ENCODE measurements at places on chromosomes 5 and 9.

DNA sequence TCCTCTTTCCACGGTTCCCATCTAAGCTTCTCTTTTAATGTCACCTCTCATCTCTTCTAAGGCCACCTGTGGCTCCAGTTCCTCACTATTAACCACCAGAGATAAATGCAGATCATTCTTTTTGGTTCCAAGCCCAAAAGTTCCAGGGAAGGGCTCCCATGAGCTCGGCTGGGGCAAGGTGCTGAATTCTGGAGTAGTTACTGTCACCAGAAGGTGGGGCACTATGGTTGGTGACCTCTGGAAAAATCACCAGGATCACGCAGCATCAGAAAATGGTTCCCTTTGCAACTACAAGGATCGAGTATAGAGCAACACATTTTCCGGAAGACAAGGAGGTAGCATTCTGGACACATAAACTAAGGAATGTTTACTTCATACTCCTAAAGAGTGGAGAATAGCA lies 528.7 kb upstream of the DAP start:
- DNase-seq = no peak

DNA sequence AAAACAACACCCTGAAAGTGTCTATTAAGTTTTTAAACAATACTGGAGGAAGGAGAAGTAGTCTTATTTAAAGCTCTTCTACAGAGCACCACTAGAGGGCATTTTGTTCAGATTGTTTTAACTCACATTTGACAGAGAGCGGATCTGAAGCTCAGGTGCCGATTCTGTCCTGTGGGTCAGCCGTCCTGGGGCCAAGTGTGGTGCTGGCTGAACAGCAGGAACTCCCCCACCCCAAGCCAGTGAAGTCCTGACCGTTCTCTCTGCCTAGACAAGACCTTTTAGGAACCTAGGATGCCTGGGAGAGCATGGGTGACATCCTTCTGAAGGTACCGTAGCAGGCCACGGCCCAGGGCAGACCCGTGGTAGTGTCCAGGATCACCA lies 3.9 kb downstream of the EXOC3 start:
- DNase-seq = peak; percentile 17

- DNase-seq = no peak
These were observed 63.0 kb upstream of the TAF11L2 start for GRCh38 chr5:17434982-17435381.

DNA sequence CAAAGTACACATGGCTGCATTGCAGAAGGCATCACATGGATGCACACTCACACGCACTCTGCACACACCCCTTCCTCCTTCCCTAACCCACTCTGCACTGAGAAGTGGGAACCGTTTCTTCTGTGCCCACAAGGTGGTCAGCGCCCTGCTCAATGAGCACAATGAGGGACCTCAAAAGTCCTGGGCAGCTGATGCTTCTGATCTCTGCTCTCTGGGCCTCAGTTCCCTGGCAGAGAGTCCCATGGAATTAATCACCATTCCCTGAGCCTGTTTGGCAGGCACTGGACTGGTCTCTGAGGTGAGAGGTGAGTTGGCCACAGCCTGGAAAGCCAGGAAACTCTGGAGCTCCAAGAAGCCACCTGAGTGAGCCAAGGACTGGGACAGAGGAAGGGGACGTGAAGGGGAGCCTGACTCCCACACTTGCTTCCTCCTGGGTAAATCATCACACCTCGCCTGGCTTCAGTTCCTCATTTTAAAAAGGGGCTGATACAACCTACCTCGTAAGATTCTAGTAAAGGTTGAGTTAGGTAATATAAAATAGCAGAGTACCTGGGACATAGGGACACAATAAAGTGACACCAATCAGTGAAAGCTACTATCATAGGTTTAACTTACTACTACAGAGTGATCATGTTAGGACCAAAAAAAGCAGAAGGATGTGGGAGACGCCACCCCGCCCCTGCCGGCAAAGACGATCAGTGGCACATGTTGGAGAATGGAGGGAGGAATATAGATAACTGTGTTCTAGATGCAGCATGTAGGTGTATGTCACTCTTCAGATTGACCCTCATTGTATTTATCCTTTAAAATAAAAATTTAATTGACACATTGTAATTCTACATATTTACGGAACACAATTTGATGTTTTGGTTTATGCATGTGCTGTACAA lies 21.1 kb upstream of the IGFBPL1 start:
- DNase-seq = no peak

DNA sequence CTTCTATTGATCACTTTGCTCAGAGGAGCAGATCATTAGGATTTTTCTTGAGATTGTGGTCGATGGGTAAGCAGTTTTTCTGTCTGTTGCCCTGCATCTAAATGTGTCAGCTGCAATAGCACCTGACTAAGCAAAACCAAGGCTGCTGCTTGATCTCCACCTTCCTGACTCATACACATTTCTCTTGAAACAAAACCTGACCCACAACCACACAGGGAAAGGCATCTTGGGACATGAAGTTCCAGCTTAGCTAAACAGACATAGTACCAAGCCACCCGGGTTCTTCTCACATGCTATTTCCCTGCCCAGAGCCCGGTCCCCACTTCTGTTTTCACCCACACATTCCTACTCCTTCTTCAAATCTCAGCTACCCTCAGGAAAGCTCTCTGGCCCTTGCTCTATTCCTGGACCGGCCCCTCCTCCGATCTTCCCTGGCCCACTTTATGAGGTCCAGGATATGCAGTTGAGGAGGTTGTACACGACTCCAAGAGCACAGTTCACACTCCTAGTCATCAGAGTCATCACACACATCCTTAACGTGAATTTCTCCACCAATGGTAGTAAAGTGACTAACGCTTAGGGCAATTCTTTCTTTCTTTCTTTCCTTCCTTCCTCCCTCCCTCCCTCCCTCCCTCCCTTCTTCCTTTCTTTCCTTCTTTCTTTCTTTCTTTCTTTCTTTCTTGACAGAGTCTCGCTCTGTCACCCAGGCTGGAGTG lies 16.0 kb upstream of the ZBTB43 start:
- no peak for DNase-seq

GRCh38 chr9:133443982-133444381 lies 15.8 kb upstream of the CACFD1 start:
- no peak for DNase-seq

GRCh38 chr9:107224252-107224651 lies 58.8 kb upstream of the RAD23B start:
- DNase-seq = no peak

GRCh38 chr9:27750566-27750965 lies 177.3 kb upstream of the C9orf72 start:
- DNase-seq = no peak

DNA sequence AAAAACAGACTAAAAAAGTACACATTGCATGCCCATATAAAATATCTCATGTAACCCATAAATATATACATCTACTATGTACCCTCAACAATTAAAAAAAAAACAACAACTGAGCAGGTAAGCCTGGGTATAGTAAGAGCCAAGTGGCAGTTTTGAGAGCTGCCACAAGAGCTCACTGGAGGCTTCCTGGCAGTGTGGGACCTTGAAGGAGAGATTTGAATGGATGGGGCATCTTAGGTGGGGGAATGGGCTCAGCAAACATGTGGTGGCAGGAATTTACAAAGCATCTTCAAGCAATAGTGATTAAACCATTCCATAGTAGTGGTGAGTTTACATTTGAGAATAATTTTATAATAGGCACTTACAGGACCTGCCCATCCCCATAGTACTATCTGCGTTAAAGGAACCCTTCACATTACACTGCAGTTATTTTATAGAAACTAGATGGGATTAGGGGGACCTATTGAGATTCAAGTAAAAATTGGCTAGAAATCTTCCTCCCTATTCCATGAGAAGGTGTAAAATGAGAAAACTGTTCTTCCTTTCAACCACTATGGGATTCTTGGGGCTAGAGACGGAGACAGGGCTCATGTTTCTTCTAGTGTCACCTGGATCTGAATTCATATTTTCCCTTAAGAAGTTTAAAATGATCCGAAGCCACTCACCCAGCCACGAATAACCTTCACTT lies 6.9 kb downstream of the MEGF10 start:
- no peak for DNase-seq

DNA sequence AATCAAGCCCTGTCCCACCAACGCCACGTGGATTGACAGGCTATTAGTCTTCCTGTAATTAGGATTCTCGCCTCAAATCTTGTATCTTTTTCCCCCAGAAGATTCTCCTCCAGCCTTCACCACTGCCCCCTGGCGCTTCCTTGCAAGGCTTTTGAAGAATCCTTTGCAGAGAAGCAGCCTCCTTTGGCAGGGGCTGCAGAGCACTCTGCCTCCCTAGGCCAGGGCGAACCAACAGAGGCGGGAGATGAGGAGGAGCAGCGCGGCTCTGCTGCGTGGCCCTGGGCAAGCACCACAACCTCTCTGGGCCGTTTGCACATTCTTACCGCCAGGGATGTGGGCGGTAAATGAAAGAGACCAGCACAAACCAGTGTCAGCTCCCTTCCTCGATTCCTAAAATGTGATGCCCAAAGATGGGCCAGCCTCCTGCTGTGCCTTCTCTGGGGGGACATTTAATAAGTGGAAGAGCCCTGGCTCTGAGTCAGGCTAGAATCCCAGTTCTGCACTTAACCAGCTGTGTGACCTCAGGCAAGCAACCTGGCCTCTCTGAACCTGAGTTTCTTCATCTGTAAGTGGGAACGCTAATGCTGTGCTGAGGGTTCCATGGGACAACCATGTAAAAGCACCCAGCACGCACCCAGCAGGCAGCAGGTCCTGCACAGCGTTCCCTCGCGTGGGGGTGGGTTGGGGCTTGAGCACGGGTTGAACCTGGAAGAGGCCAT lies 128.6 kb downstream of the KCNIP1 start:
- DNase-seq = no peak

- peak; percentile 56 for DNase-seq
These were observed 6.4 kb downstream of the ARRDC1 start for GRCh38 chr9:137611623-137612609.

- no peak for DNase-seq
These were observed 33.9 kb downstream of the LMNB1 start for GRCh38 chr5:126810596-126811380.

DNA sequence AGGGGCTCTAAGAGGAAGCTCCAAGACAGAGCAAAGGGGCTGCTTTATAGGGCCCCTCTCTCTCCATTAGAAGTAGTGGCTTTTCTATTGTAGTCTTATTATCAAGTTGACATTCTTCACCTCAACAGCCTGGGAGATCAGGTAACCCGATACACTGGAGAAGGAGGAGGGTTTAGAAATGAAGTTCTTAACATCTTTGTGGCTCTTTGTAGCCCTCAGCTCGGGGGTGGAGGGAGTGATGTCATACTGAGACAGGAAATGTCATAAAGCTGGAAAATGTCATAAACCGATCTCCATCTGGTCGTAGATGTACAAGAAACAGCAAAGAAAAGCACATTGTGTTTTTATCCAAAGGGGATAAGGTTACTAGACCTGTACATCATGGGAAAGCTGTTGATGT lies 17.9 kb downstream of the PDZD2 start:
- no peak for DNase-seq

DNA sequence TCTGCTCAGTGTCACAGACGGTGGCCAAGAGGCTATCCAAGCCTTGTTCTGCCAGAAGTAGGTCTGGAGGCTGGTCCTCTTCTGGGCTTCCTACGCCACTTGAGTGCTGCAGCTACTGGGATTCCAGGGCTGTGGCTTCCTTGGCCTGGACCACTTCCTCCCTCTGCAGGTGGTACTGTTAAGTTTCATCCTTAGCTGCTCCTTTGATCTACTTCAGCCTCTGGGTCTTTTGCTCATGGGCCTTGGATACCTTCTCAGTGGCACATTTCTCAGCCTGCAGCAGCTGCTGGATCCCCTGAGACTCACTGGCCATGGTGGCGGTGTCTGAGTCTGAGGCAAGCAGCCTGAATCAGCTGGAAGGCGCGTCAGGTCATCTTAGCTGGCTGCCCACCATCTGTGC lies 10.3 kb downstream of the CNOT8 start:
- no peak for DNase-seq

GRCh38 chr5:99187611-99188010 lies 258.8 kb upstream of the CHD1 start:
- no peak for DNase-seq

- DNase-seq = no peak
These were observed 21.3 kb downstream of the NR5A1 start for GRCh38 chr9:124485936-124486335.

DNA sequence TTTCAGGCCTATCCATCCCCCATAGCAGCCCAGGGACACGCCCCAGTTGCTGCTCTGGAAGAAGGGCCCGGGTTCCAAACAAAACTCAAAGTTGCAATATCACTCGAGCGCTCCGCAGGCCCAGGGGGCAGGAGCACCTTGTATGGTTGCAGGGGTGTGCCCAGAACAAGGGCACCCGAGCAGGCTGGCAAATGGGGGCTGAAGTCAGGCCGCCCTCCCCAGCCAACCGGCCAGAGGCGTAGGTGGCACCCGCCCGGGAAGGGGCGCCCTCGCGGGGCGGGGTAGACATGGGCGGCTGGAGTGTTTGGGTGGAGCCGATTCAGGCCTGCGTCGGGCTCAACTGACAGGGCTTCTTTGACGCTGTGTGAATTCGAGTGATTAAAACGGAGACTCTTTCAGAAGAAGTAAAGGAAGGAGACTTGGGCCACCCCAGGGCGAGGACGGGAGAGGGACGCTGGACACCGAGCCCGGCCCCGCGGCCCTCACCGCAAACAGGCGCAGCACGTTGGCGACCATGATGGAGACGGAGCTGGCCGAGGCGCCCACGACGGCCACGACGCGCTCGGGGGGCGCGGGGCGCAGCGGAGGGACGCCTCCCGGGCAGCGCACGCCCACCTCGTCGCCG lies 1.1 kb downstream of the GRM6 start:
- no peak for DNase-seq

DNA sequence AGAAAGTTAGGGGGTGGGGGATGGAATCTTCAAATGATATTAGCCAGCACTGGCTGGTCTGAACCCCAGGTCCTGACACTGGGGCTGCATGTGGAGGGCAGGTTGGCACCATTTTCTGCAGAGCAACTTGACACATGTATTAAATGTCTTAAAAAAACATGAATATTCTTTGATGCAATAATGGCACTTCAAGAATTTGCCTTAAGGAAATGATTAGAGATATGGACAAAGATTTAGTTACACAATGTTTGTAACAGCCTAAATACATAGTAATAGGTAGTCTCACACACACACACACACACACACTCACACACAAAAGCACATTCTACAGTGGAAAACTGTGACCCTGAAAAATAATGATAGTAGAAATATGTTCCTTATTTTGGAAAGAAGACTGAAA lies 3.6 kb downstream of the SVEP1 start:
- DNase-seq = no peak

GRCh38 chr5:59786334-59786805 lies 107.2 kb downstream of the PDE4D start:
- DNase-seq = peak; percentile 75

Data from fibroblast of the conjunctiva (primary cell).